ENCODE measurements at places on chromosomes 1 and 21. TPM values are rescaled to one million over a fixed set of nuclear protein-coding genes. Genes with fewer than 3 reads are reported as not detected.

DNA sequence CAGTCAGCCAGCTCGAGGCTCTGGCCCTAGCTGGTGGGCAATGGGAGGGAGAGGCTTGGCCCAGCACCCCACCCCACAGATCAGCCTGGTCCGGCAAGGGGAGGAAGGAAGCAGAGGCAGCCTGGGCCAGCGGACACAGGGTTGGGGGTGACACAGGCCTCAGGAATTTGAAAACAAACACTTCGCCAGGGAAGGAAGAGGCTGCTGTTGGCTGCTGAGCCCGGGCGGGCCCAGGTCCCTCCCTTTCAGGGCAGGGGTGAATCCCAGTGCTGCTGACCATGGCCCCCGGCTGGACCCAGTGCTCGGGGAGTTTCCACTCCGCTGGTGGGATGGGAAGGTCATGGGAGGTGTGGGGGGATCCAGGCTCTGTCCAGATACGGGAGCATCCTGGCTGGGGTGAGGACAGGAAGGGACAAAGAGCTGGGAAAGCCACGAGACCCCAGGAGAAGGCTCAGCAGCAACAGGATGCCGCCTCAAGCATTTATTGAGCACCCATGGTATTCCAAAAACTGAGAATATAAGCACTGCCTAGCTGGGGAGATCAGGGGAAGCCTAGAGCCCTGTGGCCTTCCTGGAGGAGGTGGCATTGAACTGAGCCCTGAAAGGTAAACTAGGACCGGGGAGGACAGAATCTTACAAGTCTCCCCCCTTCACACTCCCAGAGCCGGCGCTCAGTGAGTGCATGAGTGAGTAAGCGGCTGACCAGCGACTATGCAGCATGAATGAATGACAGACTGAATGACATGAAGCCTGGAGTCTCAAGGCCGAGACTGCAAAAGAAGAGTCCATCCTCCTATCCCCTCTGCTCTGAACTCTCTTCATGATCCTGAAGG, 26.2 kb upstream of the EPHA2 start:
- DNase-seq: peak; percentile 86

Gene SH3BGR
- 4.0 TPM for total RNA-seq

Gene ETNK2
- total RNA-seq: not detected

DNA sequence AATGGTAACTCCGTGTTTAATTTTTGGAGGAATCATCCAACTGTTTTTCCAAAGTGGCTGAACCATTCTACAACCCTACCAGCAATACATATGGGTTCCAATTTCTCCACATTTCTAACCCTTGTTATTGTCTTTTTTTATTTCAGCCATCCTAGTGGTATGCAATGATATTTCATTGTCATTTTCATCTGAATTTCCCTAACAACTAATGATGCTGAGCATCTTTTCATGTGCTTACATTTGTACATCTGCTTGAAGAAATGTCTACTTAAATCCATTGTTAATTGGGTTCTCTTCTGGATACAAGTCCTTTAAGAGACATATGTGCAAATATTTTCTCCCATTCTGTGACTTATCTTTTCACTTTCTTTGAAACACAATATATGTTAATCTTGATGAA, 43.3 kb downstream of the EPRS1 start:
- DNase-seq: no peak

All from NCI-H460 (cell line).